H4 (cell line): ENCODE measurements at places on chromosomes 5 and 9. TPM values are rescaled to one million over a fixed set of nuclear protein-coding genes. Genes with fewer than 3 reads are reported as not detected.

The CCDC183 gene
- 0.47 TPM in 1 of 2 replicates, not detected in the other for total RNA-seq

The PCDHGA7 gene
- 0.27 and 0.29 TPM in 2 replicates for total RNA-seq

The FOXD1 gene
- total RNA-seq = 5.2 and 5.4 TPM in 2 replicates

The CCNI2 gene
- total RNA-seq = not detected in 2 replicates

The SHISAL2B gene
- not detected in 2 replicates for total RNA-seq

The LCN6 gene
- not detected in 2 replicates for total RNA-seq

The BTNL9 gene
- total RNA-seq = 0.15 TPM in 1 of 2 replicates, not detected in the other

The SPATA31A3 gene
- not detected in 2 replicates for total RNA-seq

The FGF1 gene
- total RNA-seq = 3.1 and 3.2 TPM in 2 replicates

The NRG2 gene
- total RNA-seq = 0.14 and 0.25 TPM in 2 replicates

The TMEM232 gene
- total RNA-seq = 0.66 and 1.7 TPM in 2 replicates

The C6 gene
- total RNA-seq = not detected in 2 replicates

The CDKN2B gene
- total RNA-seq = not detected in 2 replicates

The ADGRD2 gene
- total RNA-seq = not detected in 2 replicates

The ADAMTS2 gene
- 0.21 and 1.2 TPM in 2 replicates for total RNA-seq

The EFNA5 gene
- total RNA-seq = 8.6 and 19.7 TPM in 2 replicates

The RELL2 gene
- total RNA-seq = 4.5 and 8.4 TPM in 2 replicates

The GRXCR2 gene
- not detected in 2 replicates for total RNA-seq

The TMEFF1 gene
- 0.31 and 1.2 TPM in 2 replicates for total RNA-seq

The LHX6 gene
- total RNA-seq = 0.90 and 1.4 TPM in 2 replicates

The SPATA31A7 gene
- total RNA-seq = not detected in 2 replicates

The PDGFRB gene
- total RNA-seq = 21.6 and 30.1 TPM in 2 replicates

The C9orf50 gene
- total RNA-seq = not detected in 2 replicates

The NPDC1 gene
- 1.2 and 4.1 TPM in 2 replicates for total RNA-seq

The TRIM41 gene
- total RNA-seq = 10.5 and 12.0 TPM in 2 replicates

The ACO1 gene
- total RNA-seq = 20.9 and 25.5 TPM in 2 replicates

The DCTN4 gene
- total RNA-seq = 39.6 and 47.8 TPM in 2 replicates

The IL13 gene
- total RNA-seq = not detected in 2 replicates

The PTGS1 gene
- 0.37 and 0.74 TPM in 2 replicates for total RNA-seq

The MVB12B gene
- total RNA-seq = 1.4 and 2.8 TPM in 2 replicates

The NUTM2G gene
- total RNA-seq = not detected in 2 replicates

The RGS3 gene
- total RNA-seq = 36.4 and 37.1 TPM in 2 replicates

The CRB2 gene
- not detected in 2 replicates for total RNA-seq

The OR2S2 gene
- total RNA-seq = not detected in 2 replicates

The DPYSL3 gene
- 65.2 and 83.9 TPM in 2 replicates for total RNA-seq

The SURF2 gene
- total RNA-seq = 22.1 and 23.0 TPM in 2 replicates

The RAI14 gene
- 22.8 and 27.5 TPM in 2 replicates for total RNA-seq

The PGGT1B gene
- 10.8 and 13.6 TPM in 2 replicates for total RNA-seq

The SH3TC2 gene
- 0.95 and 2.1 TPM in 2 replicates for total RNA-seq

The SPTLC1 gene
- 92.3 and 94.6 TPM in 2 replicates for total RNA-seq

The RABGAP1 gene
- total RNA-seq = 17.3 and 25.0 TPM in 2 replicates

The OSMR gene
- 61.1 and 92.0 TPM in 2 replicates for total RNA-seq

The JAKMIP2 gene
- 8.4 and 11.7 TPM in 2 replicates for total RNA-seq

The CDC14B gene
- 14.4 TPM in 2 replicates for total RNA-seq

The FOXI1 gene
- total RNA-seq = not detected in 2 replicates

The PPP3R2 gene
- not detected in 2 replicates for total RNA-seq

The BTNL3 gene
- total RNA-seq = not detected in 2 replicates

The FOXD4L3 gene
- not detected in 2 replicates for total RNA-seq

The MIGA2 gene
- total RNA-seq = 9.3 and 18.2 TPM in 2 replicates

The F12 gene
- total RNA-seq = 5.8 and 7.3 TPM in 2 replicates

The PCDHGC4 gene
- 0.10 TPM in 1 of 2 replicates, not detected in the other for total RNA-seq

The JAK2 gene
- total RNA-seq = 0.41 and 1.2 TPM in 2 replicates

The TMEM252 gene
- total RNA-seq = not detected in 2 replicates

The BARHL1 gene
- not detected in 2 replicates for total RNA-seq

The FAM221B gene
- total RNA-seq = not detected in 2 replicates
